ENCODE measurements at places on chromosomes 5 and 9.

DNA sequence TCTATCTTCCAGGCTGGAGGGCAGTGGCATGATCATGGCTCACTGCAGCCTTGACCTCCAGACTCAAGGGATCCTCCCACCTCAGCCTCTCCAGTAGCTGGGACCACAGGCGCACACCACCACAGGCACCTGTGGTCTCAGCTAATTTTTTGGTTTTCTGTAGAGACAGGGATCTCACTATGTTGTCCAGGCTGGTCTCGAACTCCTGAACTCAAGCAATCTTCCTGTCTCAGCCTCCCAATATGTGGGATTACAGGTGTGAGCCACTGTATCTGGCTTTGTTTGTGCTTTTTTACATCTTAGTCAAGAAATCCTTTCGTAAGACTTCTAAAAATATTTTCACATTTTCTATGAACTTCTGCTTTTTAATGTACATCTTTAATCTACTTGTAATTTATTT is 116.9 kb downstream of the DENND1A start:
- no peak for DNase-seq

GRCh38 chr5:132387640-132388117 is 18.2 kb downstream of the SLC22A5 start:
- peak; percentile 97 for DNase-seq

DNA sequence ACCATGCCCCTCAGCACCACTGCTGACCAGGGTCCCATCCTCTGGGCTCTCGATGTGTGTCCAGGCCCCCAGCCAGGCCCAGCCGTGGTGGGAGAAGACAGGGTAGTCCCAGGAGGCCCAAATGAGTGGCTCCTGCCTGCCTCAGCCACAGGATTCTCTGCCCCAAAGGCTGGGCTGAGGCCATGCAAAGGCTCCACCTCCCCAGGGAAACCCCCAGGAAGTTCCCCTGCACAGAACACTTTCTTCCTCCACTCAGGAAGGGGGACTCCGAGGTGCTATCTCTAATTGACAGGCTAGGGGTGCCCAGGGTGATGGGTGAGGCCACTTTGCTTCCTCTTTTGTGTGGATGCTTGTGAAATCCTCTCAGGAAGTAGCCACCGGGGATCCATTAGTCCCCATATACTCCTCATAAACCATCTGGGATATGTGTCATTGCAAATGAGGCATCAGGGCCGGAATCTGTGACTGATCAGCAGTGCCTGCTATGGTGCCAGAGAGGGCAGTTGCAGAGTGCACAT is 23.1 kb upstream of the TDRD7 start:
- DNase-seq, result no peak

DNA sequence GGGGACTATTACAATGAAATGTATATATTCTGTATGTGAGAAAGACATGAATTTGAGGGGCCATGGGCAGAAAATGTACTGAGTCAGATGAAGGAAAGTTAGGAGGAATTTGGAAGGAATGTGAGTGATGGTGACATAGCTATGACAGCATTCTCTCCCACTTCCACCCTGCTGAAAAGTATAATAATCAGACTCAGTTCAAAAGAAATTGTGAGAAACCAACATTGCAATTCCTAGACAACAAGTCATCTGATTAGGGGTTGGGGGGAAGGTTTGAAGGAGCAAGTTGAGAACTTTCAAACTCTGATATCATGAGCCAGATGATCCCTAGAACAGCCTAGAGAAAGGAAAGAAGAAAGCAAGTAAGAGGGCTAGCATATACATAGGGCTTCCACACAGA is 370.6 kb downstream of the DMRTA1 start:
- DNase-seq, result peak; percentile 10
